Left kidney (tissue), 8 donors: ENCODE measurements at places on chromosomes 2 and 18. TPM values are rescaled to one million over a fixed set of nuclear protein-coding genes. Genes with fewer than 3 reads are reported as not detected.

Gene REG3A
- polyA plus RNA-seq = not detected

Gene UGT1A5
- not detected for polyA plus RNA-seq

Gene NAGK
- polyA plus RNA-seq = 93.5 TPM

Gene DSG4
- not detected for polyA plus RNA-seq

Gene CAPN14
- 0.13 TPM for polyA plus RNA-seq

DNA sequence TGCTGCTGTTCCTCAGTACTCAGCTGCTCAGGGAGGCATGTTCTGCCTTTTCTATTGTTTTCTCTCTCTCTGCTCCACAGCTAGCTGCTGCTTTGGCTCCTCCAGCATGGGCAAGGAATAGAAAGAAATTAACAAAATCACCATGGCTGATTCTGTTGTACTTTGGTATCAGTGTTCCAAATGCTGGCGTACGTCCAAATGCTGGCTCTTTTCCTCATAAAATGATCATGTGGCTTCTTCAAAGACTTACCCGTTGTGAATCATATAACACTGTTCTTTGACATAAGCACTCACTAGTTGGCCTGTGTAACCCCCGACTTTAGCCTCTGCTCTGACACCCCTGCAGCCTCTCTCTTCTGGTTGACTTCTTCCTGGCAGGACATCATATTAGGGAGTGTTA, 547.6 kb downstream of the CPS1 start:
- DNase-seq = no peak

DNA sequence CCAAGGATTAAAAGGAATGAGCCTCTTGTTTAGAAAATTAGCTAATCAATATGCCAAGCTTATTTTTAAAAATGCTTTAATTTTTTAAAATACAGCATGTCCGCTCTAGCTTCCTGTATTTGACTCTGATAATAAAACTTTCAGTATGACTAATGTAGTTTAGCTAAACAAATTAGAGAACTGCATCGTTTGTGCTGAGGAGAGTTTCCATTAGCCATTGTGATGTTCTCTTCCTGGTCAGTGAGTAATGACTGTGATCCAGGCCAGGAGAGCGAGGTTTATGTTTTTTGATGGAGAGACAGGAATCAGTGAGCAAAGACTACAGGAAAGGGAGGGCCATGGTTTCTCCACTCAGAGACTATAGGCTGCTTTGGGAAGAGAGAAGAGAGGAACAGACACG, 237.2 kb upstream of the ETAA1 start:
- DNase-seq = no peak

GRCh38 chr2:46982351-46983064, 66.9 kb upstream of the MCFD2 start:
- no peak for DNase-seq

- no peak for DNase-seq
Measured at GRCh38 chr2:45156605-45157004, 147.4 kb upstream of the SIX2 start.

- no peak for DNase-seq
Measured at GRCh38 chr18:34864836-34865497, 154.9 kb downstream of the DTNA start.

DNA sequence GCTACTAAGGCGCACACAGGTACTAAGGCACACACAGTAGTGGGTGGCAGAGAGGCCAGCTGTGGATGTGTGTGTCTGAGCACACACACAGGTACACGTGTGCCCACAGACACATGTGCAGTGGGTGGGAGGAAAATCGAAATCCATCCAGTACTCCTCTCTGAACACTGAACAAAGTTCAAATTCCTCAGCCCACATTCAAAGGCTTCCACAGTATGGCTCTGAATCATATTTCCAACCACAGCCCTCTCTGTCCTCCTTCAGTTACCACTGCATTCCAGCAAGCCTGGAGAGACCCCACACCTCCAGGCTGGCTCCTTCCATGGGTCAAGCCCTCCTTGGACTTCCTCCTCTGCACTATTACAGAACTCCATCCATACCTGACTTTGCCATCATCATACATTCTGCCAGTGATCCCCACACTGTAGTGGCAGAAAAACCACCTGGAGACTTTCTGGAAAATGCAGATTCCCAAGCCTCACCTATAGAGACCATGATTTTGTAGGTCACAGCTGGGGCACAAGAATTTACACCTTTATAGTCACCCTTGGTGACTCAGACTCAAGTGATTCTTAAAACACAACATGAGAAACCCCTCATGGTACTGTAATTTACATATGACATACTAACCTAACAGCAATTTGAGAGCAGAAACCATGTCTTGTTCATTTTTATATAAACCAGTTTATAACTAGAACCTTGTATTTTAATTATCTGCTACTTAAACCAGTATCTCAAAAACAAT, 31.4 kb downstream of the EPG5 start:
- DNase-seq = no peak

GRCh38 chr2:41498781-41499180, 549.0 kb upstream of the PKDCC start:
- no peak for DNase-seq

DNA sequence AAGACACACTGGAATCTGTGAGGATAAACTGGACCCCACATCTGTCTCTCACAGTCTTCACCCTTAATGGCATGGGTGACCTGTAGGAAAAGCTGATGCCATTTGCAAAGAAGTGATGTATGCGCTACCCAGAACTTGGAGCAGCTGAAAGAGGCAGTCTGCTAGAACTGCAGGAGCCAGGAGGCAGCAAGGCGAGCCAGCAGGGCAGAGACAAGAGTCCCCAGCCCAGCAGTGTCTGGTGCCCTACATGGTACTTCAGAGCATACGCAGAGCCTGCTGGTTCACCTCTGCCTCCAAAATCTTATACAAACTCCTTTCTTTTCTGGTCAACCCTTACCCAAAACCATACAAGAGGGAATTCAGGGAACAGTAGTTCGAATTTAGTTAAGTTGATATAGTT, 683.1 kb upstream of the RAB6C start:
- DNase-seq = no peak

DNA sequence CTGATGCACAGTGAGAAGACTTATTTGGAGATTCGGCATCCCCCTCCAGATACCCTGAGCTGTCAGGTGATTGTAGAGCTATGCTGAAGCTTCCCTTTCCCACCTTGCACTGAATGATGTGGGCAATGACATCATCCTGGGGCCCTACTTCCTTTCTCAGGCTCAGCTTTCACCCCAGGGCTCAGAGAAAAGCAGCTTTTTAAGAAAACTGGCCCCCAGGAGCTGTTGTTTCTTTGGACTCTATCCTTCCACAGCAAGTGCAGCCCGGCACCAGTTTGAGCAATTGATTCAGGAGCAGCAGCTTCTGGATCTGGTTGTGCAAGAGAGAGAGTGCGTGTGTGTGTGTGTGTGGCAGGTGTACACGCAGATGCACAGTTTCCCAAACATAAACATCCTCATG, 251.3 kb downstream of the ANAPC1 start:
- DNase-seq = no peak

DNA sequence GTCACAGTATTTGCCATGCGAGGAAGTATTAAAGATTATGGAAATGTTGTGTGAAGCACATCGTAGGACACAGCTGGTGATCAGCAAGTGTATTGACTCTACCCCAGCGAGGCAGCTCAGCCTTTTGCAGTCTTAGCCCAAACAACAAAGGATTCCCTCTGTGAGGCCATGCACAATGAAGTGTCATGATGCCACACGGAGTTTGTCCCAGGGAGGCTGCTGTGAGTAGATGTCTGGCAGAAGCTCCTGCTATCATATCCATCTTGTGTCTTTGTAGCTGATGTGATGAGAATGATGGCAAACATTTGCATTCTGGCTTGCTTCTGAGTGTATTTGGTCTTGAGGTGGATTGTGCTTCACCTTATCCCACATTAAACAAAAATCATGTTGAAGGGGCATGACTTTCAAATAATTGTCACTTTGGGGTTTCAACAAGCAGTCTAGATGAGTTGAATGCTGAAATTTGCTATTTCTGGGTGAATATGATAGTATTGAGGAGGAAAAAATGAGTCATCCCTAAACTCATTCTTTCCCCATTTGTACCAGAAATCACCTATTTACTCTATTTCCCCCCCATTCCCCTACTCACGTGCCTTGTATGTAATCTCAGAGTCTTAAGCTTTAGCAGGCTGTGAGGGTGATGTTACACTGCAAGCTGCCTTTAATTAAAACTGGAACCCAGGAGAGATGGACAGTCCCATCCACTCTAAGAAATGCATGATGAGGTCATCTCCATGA, 273.5 kb downstream of the RNF144A start:
- DNase-seq = no peak

- DNase-seq = no peak
Measured at GRCh38 chr2:180578441-180578840, 402.0 kb upstream of the UBE2E3 start.
